ENCODE measurements at places on chromosomes 6 and 20. TPM values are rescaled to one million over a fixed set of nuclear protein-coding genes. Genes with fewer than 3 reads are reported as not detected.

The EYA2 gene
- not detected for total RNA-seq

DNA sequence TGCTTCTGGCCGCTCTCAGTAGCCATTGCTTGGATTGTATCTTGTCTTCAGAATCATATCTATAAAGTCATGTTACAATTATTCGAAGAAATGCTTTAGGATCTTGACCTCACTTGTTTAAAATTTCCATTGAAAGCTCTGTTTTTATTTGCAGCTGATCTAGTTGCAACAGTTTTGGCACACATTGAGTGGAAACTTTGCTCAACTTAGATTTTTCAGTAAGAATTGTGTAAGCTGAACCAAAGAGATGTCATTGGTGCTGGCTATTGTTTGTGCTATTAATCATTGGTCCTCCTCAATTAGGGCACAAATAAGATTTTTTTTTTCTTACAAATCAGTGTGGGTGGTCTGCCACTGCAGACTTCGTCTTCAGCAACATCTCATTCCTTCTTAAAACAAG lies 649.2 kb downstream of the MMUT start:
- DNase-seq: no peak

DNA sequence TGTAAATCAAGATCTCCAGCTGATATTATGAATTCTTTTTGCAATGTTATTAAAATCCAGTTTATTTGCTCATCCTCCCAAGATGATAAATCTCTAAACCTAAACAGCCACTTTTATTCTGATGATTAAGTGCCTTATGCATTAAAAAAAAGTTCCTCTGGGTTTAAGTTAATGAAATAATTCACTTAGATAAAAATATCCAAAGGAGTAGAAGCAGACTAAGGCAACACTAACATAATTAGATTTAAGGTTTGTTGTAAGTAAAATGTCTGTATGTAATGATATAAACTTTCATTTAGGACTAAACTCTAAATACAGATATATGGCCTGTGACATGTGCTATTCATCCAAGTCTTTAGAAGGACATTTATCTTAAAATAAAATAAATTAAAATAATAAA lies 457.2 kb downstream of the TENT5A start:
- no peak for DNase-seq

- no peak for DNase-seq
These were observed 25.1 kb downstream of the FGD2 start for GRCh38 chr6:37030599-37030998.

- no peak for DNase-seq
These were observed 36.0 kb upstream of the AKIRIN2 start for GRCh38 chr6:87738000-87738399.

DNA sequence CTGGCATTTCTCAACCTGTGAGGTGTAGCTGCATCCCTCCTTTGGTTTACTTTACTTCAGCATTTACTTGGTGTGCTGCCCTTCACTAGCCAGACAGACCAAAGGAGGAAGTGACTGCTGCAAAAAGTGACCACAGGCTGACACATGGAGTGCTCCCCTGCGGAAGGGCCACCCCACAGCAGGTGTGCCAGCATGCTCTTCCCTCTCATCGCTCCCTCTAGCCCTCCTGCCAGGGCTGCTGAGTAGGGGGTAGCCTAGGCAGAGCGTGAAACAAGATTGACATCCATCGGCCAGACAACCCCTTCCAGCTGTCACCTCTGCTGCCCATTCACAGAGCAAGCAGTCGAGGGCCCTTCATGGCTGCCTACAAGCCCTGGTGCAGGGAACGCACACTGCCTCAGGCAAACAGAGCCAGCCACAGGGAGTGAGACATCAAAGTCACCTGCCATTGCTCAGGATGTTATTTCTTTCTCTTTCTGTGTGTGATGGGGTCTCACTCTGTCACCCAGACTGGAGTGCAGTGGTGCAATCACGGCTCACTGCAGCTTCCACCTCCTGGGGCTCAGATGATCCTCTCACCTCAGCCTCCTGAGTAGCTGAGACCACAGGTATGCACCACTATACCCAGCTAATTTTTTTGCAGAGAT lies 102.0 kb upstream of the RPS6KA2 start:
- DNase-seq: no peak

The SLC17A3 gene
- total RNA-seq: 0.21 TPM

GRCh38 chr6:88380083-88380482 lies 213.9 kb upstream of the CNR1 start:
- DNase-seq: no peak

The KIF25 gene
- total RNA-seq: not detected

- no peak for DNase-seq
These were observed 86.2 kb downstream of the SPTLC3 start for GRCh38 chr20:13094976-13095375.

DNA sequence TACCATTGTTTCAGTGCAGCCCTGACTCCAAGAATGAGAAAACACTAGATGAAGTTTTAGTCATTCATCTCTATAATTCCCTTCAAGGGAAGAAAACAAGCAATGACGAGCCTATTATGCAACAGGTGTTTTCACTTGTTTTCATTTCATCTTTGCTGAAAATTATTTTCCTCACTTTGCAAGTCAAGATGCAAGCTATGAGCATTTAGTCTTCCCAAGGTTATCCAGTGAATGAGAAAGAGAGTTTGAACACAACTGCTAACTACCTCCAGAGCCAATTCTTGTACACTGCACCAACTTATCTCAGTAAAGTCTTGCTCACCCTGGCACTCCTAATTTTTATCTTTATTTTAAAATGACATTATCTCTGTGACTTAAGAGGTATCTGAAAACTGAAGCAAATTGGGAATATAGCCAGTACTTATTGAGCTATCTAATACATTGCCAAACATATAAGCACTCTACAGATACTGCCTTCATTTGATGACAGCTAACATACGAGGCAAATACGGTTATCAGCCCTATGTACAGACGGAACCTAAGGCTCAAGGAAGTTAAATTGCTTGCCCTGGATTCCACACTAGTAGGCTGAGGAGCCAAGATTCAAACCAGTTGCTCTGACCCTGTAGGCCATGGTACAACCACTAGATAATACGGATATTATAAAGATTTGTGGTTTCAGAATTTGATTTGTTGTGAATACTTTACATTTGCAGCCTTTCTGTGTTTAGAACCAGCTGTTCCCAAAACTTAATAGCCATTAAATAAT lies 36.8 kb downstream of the MOXD1 start:
- no peak for DNase-seq

DNA sequence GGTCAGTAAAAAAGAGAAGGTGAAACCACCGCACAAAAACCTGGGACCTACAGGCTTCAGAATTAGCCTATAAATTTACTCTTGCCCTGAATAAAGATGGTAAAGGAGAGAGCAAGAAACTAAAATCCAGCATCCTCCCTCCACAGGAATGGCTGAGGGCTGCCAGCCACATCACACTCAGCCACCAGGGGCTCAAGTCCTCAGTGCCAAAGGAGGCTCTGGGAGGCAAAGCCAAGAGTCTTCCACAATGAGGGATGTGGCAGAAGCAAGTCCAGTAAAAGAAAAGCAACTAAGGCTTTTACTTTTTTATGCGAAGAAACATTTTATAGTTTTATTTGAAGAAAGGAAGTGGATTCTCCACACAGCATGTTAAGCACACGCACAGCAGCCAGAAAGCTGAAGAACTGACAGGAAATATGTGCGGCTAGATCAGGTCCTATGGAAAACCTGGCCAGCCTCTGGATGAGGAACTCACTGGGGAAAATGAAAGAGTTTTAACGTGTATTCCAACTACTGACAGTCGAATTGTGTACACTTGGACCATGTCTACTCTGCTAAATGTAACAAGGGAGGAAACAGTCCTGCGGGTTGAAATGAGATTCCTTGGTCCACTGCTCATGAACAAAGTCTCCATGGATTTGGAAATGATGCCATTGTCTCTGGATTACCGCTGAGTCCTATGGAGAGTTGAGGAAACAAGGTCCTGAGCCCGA lies 219.4 kb upstream of the SSTR4 start:
- DNase-seq: no peak

The SLC22A7 gene
- not detected for total RNA-seq

DNA sequence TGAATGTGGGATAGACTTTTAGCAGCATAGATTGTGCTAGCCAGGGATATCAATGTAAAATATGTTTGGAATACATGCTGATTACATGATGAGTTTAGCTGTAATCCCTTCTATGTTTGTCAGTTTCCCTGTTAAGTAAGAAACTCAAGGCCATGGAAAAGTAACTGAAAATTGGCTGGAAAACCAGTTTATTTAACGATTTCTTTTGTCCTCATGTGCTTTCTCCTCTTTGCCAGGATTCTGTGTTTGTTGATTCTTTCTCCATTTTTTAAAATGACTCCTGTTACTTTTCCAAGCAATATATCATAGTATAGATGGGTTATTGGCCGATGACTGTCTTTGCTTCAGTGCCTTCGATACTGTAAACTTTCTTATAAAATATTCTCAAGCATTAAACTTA lies 87.5 kb downstream of the SAMD5 start:
- no peak for DNase-seq

GRCh38 chr6:12147557-12148316 lies 135.6 kb downstream of the HIVEP1 start:
- DNase-seq: no peak

The HUS1B gene
- 0.87 TPM for total RNA-seq

- no peak for DNase-seq
These were observed 279.6 kb upstream of the JARID2 start for GRCh38 chr6:14966096-14966905.

GRCh38 chr20:58938541-58938940 lies 42.5 kb upstream of the NELFCD start:
- no peak for DNase-seq

The FAM209A gene
- total RNA-seq: 1.1 TPM

The ATP9A gene
- total RNA-seq: 2.7 TPM

GRCh38 chr6:113786168-113786567 lies 71.0 kb upstream of the MARCKS start:
- DNase-seq: no peak

DNA sequence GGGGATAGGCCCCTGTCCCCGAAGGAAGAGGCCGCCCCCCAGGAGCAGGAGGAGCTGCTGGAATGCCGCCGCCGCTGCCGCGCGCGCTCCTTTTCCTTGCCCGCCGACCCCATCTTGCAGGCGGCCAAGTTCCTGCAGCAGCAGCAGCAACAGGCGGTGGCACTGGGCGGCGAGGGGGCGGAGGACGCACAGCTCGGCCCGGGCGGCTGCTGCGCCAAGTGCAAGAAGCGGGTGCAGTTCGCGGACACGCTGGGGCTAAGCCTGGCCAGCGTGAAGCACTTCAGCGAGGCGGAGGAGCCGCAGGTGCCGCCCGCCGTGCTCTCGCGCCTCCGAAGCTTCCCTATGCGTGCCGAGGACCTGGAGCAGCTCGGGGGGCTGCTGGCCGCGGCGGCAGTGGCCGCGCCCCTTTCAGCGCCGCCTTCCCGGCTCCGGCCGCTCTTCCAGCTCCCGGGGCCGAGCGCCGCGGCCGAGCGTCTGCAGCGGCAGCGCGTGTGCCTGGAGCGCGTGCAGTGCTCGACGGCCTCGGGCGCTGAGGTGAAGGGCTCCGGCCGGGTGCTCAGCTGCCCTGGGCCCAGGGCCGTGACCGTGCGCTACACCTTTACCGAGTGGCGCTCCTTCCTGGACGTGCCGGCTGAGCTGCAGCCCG lies 630 bp downstream of the PPP1R3G start:
- peak; percentile 44 for DNase-seq

DNA sequence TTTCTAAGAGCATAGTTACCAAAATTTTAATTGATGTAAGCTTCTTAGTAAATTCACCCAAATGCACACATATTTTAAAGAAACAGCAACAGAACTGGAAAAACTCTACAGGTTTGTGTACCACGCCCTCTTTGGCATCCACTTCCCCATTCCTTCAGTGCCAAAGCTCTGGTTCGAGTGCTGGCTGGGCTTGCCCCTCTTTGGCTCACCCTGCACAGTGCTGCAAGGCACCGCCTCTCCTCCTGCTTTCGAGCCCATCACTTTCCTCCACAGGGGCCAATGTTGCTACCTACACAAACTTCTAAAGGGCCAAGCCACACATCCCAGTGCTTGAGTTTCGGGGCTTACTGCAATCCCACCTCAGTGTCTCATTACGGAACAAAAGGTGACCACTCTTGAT lies 9.6 kb downstream of the LRP11 start:
- DNase-seq: no peak

DNA sequence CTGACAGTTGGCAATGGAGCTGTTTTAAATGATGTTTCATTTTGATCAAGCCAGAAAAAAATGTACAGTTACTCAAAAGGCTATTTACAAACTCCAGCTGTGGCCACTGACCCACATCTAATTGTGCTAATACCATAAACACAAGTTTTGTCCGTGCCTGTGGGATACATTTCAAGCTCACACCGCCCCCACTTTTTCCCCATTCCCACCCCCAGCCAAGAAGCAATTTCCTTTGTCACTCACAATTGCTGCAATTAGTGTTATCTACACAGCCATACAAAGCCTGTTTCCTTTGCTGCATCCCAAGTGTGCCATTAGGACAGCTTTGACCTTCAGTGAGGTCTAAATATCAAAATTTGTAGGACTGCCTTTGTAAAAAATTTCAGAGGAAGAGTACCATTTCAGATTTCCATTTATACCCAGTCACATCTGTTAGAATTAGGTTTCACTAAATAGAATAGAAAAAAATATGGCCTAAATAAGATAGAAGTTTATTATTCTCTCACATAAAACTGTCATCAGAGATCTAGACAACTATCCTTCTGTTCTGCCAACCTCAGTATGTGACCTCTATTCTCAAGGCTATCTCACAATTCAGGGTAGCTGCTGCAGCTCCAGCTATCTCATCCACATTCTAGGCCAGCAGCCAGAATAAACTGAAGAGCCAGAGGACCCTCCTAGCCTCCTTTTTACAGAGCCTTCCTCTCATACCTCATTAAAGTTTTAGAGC lies 202.6 kb downstream of the NFATC2 start:
- DNase-seq: no peak

DNA sequence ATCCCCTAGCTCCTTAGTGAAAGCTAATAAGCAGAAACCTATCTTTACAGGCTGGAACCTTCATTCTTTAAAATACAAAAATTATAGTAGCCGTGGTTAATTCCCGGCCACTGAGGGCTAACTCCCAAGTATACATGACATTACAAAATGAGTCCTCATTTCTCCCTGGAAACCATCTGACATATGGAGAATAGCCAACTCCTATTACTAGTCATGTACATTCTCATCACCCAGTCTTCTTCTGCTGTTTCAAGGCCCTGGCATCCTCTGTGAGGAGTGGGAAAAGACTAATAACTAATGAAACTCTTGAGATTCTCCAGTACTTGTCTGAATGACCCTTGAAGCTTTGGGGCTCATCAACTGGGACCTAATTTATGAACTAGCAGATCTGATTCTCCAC lies 30.2 kb downstream of the CSNK2A1 start:
- DNase-seq: no peak
